ENCODE measurements at places on chromosomes 12 and 14. TPM values are rescaled to one million over a fixed set of nuclear protein-coding genes. Genes with fewer than 3 reads are reported as not detected.

Gene SPTB
- total RNA-seq, result 0.86 TPM

Gene PRIMA1
- total RNA-seq, result 0.40 TPM

Gene CEP170B
- 19.0 TPM for total RNA-seq

Gene KLRC1
- total RNA-seq, result not detected
